ENCODE measurements at places on chromosomes 1 and 21.

- no peak for DNase-seq
Measured at GRCh38 chr1:181255270-181255929, 166.9 kb downstream of the IER5 start.

DNA sequence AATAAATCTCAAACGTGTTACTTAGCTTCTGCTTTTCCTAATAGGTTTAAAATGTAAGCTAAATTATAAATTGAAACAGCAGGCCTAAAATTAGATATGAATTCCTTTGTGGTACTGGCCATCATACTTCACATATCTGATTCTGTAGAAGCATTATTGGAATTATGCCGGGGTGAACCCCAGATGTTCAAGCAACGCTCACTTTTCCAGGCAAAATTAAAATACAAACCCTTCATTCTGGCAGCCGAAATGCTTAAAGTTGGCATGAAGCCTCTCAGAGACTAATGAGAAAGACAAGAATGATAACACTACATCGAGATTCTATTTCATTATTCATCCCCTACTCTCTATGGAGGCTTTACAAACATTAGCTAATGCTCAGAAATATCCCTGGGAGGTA is 1352.7 kb upstream of the ADGRL2 start:
- DNase-seq: no peak

- DNase-seq: no peak
Measured at GRCh38 chr1:76262601-76263000, 188.1 kb downstream of the ST6GALNAC3 start.

DNA sequence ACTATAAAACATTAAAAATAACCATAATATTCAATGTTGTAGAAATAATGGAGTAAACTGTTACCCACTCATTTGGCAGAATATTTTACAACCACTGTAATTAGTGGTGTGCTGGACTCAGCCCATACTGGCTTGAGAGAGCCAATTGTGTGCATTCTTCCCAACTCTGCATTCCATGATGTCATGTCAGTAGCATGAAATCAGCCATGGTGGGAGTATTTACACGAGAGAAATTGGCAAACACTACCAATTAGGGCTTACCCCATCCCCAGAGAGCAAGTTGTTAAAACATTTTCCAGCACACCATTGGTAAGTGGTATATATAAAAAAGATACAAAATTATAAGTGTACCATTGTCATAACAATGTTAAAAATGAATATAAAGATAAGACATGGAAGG is 19.1 kb upstream of the QSOX1 start:
- no peak for DNase-seq

DNA sequence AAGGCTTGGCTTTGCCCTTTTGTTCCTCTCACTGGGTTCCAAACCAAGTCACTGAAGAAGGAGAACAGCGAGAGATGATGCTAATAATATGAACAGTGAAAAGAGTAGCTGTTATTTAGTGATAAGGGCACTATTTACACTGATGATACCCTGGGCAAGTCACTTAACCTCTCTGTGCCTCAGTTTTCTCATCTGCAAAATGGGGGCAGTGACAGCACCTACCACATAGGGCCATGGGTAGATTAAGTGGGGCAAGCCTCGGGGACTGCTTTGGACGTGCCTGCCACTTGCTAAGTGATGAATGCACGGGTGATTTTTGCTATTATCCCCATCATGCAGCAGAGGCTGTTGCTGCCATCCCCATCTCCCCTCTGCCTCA is 9.2 kb downstream of the ATP13A2 start:
- DNase-seq: no peak

- DNase-seq: no peak
Measured at GRCh38 chr1:26922901-26923300, 1.4 kb downstream of the NUDC start.

GRCh38 chr1:43367904-43368645 is at the start of gene ELOVL1:
Gene ELOVL1, minus strand, starts transcription at chr1:43368011. Its CDS starts 2,402 bp downstream, at chr1:43365609.
- peak; percentile 95 for DNase-seq

DNA sequence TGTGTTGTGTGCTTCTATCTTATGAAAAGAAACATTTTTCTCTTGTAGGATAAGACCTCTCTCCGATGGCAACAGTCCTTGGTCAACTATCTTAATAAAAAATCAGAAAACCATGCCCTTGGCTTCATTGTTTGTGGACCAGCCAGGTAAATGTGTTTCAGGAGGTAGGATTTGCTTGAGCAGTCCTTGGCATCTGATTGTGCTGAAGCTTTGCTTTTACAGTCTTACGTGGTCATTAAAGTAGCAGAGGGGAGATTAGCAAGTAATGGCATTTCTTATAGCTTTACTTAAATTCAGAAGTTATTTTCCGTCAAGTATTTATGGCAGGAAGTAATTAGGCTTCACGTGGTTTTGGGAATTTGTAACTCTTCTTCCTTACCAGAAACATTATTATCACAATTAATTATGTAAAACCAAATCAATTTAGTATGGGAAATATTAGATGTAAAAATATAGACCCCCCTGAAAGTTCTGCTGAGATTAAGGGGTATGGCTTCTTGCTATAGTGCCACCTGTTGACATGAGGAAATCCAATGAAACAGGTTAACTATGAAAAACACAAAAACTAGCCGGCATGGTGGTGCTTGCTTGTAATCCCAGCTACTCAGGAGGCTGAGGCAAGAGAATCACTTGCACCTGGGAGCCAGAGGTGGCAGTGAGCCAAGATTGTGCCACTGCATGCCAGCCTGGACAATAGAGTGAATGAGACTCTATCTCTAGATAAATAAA is 49.0 kb downstream of the MAP3K21 start:
- no peak for DNase-seq

DNA sequence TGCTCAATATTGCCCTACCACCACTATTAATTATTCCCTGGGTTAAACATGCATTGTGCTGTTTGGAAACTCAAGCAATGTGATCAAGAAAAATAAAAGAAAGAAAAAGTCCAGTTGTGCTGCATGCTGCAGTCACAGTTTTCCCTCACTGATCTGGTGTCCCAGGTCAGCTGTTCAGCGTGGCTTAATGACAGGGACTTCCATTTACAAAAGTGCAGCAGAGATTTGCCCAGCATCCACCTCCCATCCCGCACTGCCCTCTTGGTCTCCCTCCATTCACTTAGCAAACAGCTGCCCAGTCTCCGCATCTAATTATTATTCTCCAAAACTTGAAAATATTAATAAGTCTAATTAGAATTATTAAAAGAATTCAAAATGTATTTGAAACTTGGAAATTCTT is 2.0 kb upstream of the OR2T4 start:
- no peak for DNase-seq

- DNase-seq: no peak
Measured at GRCh38 chr1:116793357-116793935, 39.2 kb downstream of the CD2 start.

GRCh38 chr1:89974696-89975470 is 20.0 kb upstream of the ZNF326 start:
- DNase-seq: peak; percentile 38

DNA sequence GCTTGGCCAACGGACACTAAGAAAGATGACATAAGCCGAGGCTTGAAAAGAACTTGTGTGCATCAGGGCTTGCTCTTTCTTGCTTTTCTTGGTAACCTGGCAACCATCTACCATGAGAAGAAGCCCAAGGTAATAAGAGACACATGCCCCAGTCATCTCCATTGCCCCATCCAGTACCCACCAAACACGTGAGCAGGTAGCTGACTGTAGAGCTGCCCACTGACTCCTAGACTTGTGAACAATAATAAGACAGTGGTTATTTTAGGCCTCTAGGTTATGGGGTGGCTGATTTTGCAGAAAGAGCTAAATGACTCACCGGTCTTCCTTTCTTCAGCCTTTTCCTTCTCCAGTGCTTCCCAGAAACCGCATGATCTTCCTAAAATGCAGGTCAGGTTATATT is 105.0 kb upstream of the JUN start:
- DNase-seq: no peak

DNA sequence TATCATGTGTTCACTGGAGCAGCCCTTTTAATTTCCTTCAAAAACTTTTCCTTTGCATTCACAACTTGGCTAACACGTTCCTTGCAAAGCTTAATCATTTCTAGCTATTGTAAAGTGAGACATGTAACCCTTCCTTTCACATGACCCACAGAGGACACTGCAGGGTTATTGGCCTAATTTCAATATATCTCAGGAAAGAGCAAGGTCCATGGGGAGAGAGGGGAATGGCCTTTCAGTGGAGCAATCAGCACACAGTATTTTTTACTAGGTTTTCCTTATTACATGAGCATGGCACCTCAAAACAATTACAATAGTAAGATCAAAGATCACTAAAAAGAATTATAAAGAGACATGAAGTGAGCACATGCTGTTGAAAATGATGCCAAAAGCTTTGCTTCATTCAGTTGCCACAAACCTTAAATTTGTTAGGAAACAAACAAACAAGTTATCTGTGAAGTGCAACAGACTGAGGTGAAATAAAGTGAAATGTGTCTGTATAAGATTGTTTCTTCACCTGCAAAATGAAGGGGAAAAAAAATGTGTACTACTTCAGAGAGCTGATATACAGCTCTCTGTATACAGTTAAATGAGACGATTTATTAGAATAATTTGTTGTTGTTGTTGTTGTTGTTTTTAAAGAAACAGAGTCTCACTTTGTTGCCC is 61.5 kb downstream of the EIF4G3 start:
- no peak for DNase-seq

DNA sequence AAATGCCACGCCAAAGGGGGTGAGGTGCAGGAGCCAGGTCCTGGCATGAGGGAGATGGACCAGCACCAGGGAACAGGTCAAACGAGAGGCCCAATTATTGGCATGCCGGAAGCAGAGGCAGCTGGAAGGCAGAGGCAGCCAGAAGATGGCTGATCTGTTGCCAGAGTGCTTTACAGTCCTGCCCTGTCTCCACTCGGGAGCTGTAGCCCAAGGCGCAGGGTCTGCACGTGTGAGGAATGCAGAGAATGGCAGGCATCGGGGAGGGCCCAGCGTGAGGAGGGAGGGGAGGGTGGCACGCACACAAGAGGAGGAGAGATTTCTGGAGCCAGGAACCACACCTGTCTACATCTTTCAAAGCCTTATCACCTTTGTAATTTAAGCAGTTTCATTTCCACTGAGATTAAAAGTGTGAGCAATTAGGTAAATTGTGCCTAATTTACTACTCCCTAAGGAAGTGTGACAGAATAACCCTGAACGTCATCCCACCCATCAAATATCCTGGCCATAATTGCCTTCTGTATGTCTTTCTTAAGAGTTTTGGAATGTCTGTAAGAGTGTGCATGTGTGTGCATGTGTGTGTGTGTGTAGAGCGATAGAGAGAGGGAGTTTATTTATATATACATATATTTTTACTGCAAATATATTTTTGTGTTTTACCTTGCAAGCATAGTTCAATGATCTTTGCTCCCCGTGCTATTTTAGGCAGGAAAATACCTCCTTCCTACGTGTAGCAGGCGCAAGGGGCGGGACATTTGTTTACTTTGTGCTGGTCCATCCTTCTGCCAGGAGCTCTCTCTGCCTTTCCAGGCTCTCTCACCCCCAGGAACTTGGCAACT is 125.5 kb upstream of the SERBP1 start:
- DNase-seq: no peak

GRCh38 chr1:18883636-18884418 is 18.5 kb downstream of the ALDH4A1 start:
- peak; percentile 44 for DNase-seq

- DNase-seq: no peak
Measured at GRCh38 chr1:90969241-90969640, 52.6 kb downstream of the ZNF644 start.

DNA sequence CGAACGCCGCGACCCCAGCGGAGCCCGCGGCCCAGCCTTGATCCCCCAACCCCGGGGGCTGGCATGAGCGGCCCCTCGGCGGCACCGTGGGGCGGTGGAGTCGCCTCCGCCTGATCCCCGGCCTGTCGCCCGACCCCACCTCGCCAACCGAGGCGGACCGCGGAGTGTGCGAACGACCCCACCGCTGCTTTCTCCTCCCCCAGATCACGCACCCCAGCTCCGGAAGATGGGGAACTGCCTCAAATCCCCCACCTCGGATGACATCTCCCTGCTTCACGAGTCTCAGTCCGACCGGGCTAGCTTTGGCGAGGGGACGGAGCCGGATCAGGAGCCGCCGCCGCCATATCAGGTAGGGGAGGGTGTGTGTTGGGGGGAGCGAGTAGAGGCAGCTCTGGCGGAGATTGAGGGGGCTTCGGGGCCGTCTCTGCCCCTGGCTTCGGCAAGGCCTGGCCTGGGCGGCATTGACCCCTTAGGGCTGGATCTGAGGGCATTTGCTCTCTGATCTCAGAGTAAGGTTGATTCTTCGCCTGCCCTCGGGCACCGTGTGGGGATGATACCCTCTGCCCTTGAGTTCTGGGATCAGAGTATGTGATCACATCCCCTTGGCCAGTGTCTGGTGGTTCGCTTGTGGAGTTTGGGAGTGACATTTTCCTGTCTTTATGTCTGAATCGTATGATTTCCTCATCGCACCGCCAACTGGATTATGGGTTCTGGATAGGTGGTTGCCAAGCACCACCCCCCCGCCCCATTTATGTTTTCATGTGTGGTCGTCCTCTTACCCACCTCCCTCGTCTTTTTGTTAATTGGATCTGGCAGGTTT is 668 bp downstream of the RNF11 start:
- DNase-seq: no peak

DNA sequence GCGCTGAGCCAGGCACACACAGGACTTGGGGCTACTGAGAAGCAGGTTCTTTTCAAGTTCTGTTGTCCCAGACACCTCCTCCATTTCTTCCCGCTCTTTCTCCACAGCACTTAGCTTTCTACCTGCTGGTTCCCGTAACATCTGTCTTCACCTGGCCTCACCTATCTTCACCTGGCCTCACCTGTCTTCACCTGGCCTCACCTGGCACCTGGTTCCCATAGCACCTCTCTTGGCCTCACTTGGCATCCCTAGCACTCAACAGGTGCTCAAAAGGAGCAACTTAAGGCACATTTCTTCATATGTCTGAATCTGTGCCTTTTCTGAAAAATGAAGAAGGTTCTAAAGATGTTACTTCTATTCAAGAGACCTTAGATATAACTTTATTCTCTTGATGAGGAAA is 10.4 kb downstream of the KCNK1 start:
- DNase-seq: no peak

DNA sequence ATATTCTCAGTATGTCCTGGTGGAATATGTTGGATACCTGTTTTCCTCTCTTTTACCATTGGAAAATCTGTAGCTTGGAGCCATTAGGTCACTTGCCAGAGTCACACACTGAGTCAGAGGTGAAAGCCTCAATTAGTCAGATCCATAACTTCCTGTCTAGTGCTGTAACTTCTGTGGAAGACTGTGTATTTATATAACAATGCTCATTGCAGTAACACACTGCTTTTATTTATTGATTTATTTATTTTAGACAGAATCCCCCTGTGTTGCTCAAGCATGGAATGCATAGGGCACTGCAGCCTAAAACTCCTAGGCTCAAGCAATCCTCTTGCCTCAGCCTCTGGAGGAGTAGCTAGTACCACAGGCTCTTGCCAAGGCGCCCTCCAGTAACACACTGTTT is 1.3 kb upstream of the DOCK7 start:
- DNase-seq: peak; percentile 61

GRCh38 chr1:198156745-198157240 is at the start of gene NEK7:
Gene NEK7, plus strand, starts transcription at chr1:198156998. Its CDS starts 75,583 bp downstream, at chr1:198232581.
- peak; percentile 83 for DNase-seq

- DNase-seq: no peak
Measured at GRCh38 chr21:43827015-43827611, 37.7 kb downstream of the RRP1 start.

GRCh38 chr1:152679459-152679858 is 4.4 kb downstream of the LCE2C start:
- no peak for DNase-seq
